ENCODE measurements at places on chromosomes 3 and 15.

DNA sequence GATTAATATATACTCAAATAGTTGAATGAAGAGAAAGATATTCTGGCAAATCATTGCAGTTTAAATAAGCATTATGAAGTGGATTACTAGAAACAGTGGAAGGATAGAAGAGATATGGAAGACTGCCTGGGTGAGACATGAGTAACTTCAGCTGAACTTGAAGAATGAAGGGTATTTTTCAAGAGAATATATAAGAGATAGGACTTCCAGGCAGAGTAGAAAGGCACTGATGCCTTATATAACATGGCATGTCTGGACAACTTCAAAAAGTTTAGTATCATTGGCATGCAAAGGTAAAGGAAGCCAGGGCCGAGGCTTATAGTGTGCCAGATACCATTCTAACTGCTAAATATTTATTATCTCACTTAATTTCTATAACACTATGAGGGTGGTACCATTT, 126.5 kb upstream of the SLC7A14 start:
- no peak overlapping the region for H3K4me3 ChIP-seq
- peaks cover 13% of the 10 kb centered on the region for H3K27me3 ChIP-seq
- no peak overlapping the region for H3K27ac ChIP-seq
- H3K4me1 ChIP-seq, result no peaks in the 10 kb centered on the region

- H3K4me3 ChIP-seq, result no peak overlapping the region
- no peak overlapping the region for H3K27ac ChIP-seq
- DNase-seq, result peak; percentile 55
- peaks cover 31% of the 10 kb centered on the region for H3K27me3 ChIP-seq
Observed at GRCh38 chr15:74978503-74978902, 16.9 kb upstream of the SCAMP5 start.

DNA sequence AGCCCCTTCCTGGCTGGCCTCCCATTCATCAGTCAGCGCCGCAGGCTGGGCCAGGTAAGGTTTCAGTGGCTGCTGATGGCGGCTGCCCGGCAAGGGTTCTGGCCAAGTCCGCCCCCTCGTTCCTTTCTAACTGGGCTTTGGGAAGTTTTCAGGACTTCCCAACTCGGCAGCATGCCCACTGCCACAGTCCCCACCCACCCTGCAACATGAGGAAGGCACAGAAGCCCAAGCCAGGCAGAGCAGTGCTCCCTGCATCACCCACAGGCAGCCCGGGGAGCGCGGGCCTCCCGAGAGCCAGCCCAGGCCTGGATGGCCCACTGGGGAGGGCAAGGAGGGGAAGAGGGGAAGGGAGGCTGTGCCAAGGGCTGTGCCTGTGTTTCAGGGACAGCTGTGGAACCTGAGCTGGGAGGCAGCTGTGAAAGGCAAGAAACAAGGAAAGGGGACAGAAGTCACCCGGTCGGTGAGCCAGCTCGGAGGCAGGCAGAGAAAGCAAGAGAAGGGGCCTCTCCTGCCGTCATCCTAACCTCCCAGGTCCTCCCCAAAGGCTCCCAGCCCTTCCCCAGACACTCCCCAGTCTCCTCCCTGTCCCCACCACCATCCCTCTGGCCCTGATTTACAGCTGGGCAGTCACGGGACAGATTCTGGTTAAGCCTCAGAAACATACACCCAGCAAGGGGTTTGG, 73.9 kb downstream of the CPN2 start:
- no peaks in the 10 kb centered on the region for H3K36me3 ChIP-seq
- no peak overlapping the region for H3K4me3 ChIP-seq
- peak; percentile 20 for DNase-seq
- H3K27ac ChIP-seq, result no peak overlapping the region

GRCh38 chr3:44110648-44111047, 131.0 kb upstream of the TOPAZ1 start:
- no peak overlapping the region for H3K4me3 ChIP-seq
- DNase-seq, result no peak
- H3K27me3 ChIP-seq, result peaks cover 28% of the 10 kb centered on the region
- no peak overlapping the region for H3K27ac ChIP-seq
- peaks cover 7% of the 10 kb centered on the region for H3K4me1 ChIP-seq

- DNase-seq, result no peak
- no peaks in the 10 kb centered on the region for H3K36me3 ChIP-seq
- peaks cover 33% of the 10 kb centered on the region for H3K4me1 ChIP-seq
- peak overlapping the region; percentile 2 for H3K27ac ChIP-seq
- H3K4me3 ChIP-seq, result no peak overlapping the region
Observed at GRCh38 chr3:126612479-126613205, 42.3 kb downstream of the TXNRD3 start.

DNA sequence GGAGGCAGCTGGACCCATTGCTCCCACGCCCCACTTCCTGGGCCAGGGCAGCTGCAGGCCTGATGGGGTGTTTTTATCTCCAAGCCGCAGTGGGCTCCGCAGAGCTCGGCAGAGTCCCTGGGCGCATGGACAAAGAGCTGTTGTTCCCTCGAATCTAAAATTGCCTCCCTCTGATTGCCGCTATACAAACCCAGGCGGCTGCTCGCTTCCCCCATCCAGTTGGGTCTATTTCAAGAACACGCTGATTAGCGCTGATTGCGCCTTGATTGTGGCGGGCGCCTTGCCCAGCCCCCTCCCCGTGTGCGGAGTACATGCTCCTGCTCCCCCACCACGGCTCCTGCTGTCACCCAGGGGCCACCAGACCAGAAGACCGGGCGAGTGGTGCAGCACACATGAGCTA, 43.4 kb upstream of the SLC6A1 start:
- no peak for DNase-seq
- H3K27me3 ChIP-seq, result peaks cover 15% of the 10 kb centered on the region
- no peaks in the 10 kb centered on the region for H3K36me3 ChIP-seq
- H3K4me3 ChIP-seq, result no peak overlapping the region
- no peaks in the 10 kb centered on the region for H3K4me1 ChIP-seq

DNA sequence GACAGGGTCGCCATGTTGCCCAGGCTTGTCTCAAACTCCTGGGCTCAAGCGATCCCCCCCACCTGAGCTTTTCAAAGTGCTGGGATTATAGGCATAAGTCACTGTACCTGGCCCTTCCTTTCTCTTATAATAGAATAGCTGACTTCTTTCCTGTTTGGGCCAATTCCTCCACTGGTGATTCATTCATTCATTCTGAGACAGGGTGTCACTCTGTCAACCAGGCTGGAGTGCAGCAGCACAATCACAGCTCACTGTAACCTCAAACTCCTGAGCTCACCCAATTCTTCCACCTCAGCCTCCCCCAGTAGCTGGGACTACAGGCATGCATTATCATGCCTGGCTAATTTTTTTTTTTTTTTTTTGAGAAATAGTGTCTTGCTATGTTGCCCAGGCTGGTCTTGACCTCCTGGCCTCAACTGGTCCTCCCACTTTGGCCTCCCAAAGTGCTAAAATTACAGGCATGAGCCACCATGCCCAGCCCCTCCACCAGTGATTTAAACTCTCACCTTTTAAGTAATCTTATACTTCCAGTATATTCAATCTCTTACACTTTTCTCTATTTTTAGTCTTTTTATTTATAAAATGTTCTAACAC, 20.9 kb downstream of the GNB4 start:
- no peaks in the 10 kb centered on the region for H3K4me1 ChIP-seq
- no peak for DNase-seq
- peaks cover 16% of the 10 kb centered on the region for H3K27me3 ChIP-seq
- H3K36me3 ChIP-seq, result no peaks in the 10 kb centered on the region
- H3K27ac ChIP-seq, result no peak overlapping the region

- DNase-seq, result no peak
- H3K4me1 ChIP-seq, result peaks cover 9% of the 10 kb centered on the region
- H3K4me3 ChIP-seq, result no peak overlapping the region
- peaks cover 23% of the 10 kb centered on the region for H3K27me3 ChIP-seq
- no peaks in the 10 kb centered on the region for H3K36me3 ChIP-seq
- no peak overlapping the region for H3K27ac ChIP-seq
Observed at GRCh38 chr15:56490461-56490860, 25.5 kb upstream of the MNS1 start.

All from activated naive CD4-positive, alpha-beta T cell treated with anti-CD3 and anti-CD28 coated beads, Interleukin-2, amount 10 ng/mL, durations not matched to agents 7 days and 5 days (primary cell).